DMS79 (cell line): ENCODE measurements at places on chromosomes 1 and 21.
A peak's percentile ranks its signal among the peaks of the same experiment; 100 is the strongest.

GRCh38 chr1:183472488-183473216, at the start of gene SMG7:
SMG7 (plus strand) TSS chr1:183472499; CDS start chr1:183472621, 122 bp downstream.
- peak; percentile 8 for DNase-seq

DNA sequence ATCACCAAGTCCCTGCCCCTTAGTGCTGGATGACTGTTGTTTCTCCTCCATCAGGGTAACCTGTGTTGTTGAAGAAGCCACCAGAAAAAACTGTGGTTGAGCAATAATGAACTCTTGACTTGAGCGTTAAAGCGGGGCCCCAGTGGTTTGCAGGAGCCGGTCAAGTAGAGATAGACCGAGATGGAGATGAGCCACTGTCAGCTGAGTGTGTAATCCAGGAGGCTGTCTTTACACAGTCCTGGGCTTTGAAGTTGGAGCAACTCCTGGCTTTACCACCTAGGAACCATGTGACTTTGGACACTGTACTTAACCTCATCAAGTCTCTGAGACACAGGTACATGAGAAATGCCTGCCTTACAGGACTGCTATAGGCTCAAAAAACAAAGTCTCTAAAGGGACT, 158.1 kb downstream of the ST6GALNAC3 start:
- DNase-seq = no peak

GRCh38 chr1:19435181-19435580, 50.2 kb downstream of the CAPZB start:
- no peak for DNase-seq

- DNase-seq = no peak
Observed at GRCh38 chr1:210072896-210073504, 135.0 kb downstream of the SYT14 start.
